ENCODE measurements at places on chromosomes 7 and 10.

DNA sequence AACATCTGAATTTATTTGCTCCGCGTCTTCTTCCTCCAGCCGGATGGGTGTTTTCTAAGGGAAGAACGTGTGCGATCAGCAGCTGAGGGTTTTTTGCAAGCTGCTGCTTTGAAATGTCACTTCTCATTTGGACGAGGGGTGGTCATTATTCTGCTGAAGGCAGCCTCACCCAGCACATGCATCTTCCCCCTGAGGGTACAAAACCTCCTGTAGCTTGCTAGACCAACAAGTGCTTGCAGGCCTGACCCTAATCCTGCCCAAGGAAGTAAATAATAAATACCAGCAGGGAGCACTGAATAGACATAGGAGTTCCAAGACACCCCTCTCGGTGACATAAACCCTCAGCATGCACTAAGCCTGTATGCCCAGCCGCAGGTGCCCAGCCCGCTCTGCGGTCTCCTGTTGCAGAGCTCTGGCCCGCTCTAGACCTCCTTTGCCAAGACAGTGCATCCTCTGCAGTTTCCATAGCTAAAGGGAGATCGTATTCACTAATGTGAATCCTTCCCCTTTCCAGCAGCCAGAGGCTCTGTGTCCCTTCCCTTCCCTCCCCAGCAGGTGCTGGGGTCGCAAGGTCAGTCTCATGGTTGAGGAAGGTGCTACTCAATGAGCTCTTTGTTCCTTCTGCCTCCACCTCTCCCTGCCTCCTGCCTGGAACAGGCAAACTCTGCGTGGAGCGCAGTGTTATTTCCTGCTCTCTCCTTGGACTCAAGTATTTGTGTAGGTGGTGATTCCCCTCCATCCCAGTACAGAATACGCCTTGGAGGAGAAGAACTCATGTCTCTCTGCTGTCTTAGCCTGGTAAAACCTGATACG, 36.6 kb downstream of the SBDS start:
- no peak for DNase-seq

- DNase-seq, result peak; percentile 27
Measured at GRCh38 chr7:79512261-79512660, 58.8 kb upstream of the MAGI2 start.

GRCh38 chr10:31101123-31101522, 69.5 kb upstream of the ZNF438 start:
- DNase-seq, result peak; percentile 60

- DNase-seq, result no peak
Measured at GRCh38 chr10:127743205-127743604, 6.2 kb downstream of the FOXI2 start.

GRCh38 chr7:101066141-101066832, 19.0 kb upstream of the TRIM56 start:
- DNase-seq, result peak; percentile 52

GRCh38 chr7:151511946-151512345, 7.7 kb downstream of the RHEB start:
- DNase-seq, result peak; percentile 78

DNA sequence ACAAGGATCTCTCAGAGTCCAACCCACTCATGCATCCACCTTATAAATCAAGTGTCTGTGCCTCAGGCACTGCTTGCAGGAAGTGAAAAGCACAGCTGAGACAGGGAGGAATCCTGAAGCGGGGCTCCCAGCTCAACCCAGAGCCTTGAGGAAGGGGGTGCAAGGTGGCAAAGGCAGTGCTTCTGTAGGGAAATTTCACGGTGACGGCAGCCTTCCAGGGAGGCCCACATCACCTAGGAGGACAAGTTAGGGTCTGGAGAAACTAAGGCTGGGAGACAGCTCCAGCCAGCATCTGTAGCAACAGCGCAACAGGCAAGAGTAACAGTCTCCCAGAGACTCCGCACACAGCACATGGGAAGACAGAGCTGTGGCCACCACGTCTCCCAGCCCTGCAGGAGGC, 2.7 kb downstream of the AOC1 start:
- no peak for DNase-seq

GRCh38 chr7:139619367-139619657, 95.8 kb downstream of the CLEC2L start:
- DNase-seq, result peak; percentile 77

- no peak for DNase-seq
Measured at GRCh38 chr10:75239096-75239790, 3.5 kb upstream of the COMTD1 start.

- peak; percentile 60 for DNase-seq
Measured at GRCh38 chr10:86644152-86644793, 10.1 kb upstream of the OPN4 start.

- peak; percentile 67 for DNase-seq
Measured at GRCh38 chr10:124091646-124092249, 1.6 kb downstream of the CHST15 start.

DNA sequence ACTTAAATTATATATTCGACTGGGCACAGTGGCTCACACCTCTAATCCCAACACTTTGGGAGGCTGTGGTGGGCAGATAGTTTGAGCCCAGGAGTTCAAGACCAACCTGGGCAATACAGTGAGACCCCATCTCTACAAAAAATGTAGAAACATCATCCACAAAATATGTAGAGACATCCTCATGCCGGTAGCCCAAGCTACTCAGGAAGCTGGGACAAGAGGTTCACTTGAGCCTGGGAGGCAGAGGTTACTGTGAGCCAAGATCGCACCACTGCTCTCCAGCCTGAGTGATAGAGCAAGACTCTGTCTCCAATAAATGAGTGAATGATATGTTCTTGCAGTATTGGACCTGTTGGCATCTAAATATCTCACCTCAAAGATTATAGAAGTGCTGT, 22.6 kb upstream of the TNS3 start:
- no peak for DNase-seq

Measured in adipocyte (in vitro differentiated cells).